Right hindlimb (tissue), 1 donor: ENCODE measurements at places on chromosomes 2 and 18.

DNA sequence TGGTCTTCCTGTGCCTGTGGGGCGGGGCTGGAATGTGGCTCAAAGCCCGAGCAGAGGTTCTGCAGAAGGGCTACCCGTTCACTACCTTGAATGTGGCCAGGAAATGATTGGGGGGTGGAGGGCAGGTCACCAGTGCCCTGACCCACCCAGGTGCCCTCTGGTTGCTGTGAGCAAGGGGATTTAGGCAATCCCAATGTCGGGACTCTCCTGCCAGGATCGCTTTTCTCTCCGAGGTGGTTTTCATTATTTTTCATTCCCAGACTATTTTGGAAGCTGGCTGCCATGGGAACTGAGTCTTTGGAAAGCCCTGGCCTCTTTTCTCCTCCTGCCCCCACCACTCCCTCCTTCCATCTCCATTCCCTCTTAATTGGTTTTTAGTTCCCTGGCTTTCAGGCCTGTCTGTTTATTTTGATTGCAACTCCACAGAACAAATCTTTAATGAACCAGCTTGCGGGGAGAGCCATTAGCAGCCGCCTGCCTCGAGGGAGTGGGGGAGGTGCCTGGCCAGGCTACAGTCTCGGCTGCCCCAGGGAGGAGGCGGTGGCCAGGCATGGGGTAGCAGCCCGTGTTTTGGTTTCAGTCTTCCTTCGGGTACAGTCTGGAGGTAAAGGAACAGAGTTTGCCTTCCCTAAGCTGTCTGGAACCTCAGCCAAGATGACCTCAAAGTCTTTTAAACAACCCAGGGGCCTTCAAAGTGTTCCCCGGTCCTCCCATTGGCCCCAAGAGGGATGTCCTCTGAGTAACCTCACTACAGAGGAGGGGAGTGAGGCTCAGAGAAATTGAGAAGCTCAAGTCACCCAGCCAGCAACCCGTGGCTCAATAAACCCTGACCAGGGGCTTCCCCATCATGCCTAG lies 114.4 kb upstream of the HAAO start:
- peak; percentile 87 for DNase-seq

GRCh38 chr2:16055848-16056580 lies 115.7 kb downstream of the MYCN start:
- no peak for DNase-seq

GRCh38 chr2:126894585-126895182 lies 4.0 kb upstream of the TEX51 start:
- no peak for DNase-seq

DNA sequence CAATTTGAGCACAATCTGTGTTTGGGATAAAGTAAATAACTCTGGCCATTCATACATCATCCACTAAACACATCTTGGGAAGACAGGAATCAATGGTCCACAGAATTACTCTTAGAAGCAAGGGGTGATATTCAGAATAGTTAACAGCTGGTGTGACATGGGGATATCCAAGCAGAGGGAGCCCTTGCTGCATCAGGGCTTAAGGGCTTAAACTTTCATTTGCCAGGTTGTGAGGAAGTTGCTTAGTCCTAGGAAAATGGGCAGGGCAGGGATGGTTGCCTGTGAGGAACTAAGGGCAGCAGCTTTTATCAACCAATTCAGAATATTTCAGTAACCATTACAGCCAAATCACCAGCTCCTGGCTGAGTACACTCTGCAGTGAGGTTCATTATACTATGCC lies 2.0 kb upstream of the ITGA6 start:
- DNase-seq, result no peak

DNA sequence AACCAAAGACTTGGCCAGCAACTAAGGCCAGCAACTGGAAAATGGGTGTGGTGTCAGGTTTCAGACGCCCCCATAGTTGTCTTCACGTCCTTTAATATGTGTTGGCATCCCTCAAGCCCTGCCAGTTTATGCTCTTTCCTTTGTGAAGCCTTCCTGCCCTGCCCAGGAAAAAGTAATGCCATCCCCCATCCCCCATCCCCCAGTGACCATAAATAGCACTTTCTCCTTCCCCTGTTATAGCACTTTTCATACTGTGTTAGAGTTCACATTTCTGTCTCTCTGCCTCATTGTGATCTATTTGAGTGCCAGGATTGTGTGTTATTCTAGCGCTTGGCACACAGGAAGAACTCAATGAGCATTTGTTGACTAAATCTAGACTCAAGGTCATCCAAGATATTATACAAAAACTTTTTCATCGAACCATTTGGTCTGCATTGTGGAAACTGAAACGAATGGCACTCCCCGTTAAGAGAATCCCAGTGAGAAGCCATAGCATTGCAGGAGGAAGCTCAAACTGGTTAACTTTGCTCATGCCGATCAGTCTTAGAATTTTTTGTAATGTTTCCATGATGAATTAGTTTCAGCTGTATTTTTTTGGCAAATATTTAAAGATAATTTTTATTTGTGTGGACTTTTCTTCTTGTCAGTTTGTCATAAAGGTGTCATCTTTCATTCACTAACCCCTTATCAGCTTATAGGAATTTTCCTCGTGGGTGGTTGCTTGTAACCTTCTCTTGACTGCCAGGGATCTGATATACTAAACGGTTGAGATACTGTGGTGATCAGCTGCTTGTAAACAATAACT lies 15.7 kb downstream of the CRIM1 start:
- DNase-seq, result no peak

- DNase-seq, result no peak
Observed at GRCh38 chr2:25115902-25116301, 52.5 kb downstream of the POMC start.
